ENCODE measurements at places on chromosomes 3 and 15. TPM values are rescaled to one million over a fixed set of nuclear protein-coding genes. Genes with fewer than 3 reads are reported as not detected.

- no peak for DNase-seq
These were observed 9.2 kb upstream of the ATP8B4 start for GRCh38 chr15:50128266-50128665.

DNA sequence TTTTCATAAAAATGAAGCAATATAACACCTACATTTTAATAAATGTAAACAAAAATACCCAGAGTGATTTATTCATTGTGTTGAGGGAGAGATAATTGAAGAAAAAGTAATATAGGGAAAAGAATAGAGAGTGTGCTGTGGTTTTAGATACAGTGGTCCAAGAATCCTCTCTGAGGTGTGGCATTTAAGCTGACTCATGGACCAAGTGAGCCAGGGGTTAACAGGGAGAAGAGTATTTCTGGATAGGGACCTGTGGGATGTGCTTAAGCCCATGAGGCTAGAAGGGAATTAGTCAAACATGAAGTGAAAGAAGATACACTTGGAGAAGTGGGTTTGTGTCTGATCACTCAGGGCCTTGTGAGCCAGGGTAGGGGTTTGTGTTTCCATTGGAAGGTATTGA is 680.7 kb upstream of the GRM7 start:
- DNase-seq = no peak

- no peak for DNase-seq
These were observed 30.6 kb downstream of the FLNB start for GRCh38 chr3:58038675-58039292.

Gene PLSCR5
- polyA plus RNA-seq = not detected

Gene FRMD4B
- polyA plus RNA-seq = 10.9 TPM

Measured in muscle of back (tissue), 13 donors.